Activated CD4-positive, CD25-positive, alpha-beta regulatory T cell (primary cell): ENCODE measurements at places on chromosomes 3 and 15.

DNA sequence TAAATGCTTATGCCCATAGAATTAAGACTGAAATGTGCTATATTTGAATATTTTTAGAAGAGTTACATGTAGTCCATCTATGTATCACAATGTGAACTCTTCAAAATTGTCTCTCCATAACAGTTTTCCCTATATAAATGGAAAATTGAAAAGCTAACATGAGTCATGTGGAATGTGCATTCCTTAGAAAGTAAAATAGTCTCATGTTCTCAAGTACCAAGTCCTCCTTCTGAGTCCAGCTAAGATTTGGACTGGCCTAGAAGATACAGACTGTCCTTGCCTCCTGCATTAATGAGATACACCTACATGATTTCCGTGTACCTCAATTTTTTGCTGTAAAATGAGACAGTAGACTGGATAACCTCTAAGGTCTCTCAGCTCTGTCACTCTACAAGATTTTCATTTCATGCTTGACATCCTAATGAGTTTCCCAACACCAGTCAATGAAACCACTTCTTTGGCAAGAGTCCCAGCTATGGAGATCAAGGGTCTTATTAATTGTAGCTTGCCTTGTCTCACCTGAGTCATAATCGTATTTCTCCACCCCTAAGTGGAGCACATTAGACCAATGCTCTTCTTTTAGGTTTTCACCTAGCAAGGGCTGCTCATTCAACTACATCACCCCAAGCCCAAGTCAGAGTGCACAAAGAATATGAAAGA lies 350.6 kb upstream of the IL12A start:
- DNase-seq = no peak

- no peak for DNase-seq
Measured at GRCh38 chr3:189602471-189602870, 28.7 kb upstream of the TP63 start.

DNA sequence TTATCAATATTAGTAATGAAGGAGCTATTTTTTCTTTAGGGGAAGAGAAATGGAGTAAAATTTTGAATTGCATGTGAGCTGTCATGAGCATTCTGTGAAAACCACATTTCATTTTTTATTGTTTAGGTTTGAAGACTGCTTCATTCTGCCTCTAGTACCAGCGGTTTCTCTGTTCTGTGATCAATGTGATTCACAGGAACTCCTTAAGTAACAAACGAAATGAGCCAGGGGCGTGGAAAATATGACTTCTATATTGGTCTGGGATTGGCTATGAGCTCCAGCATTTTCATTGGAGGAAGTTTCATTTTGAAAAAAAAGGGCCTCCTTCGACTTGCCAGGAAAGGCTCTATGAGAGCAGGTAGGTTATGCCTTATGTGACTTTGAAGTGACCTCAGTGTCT lies 13.0 kb downstream of the NIPA2 start:
- DNase-seq = no peak

DNA sequence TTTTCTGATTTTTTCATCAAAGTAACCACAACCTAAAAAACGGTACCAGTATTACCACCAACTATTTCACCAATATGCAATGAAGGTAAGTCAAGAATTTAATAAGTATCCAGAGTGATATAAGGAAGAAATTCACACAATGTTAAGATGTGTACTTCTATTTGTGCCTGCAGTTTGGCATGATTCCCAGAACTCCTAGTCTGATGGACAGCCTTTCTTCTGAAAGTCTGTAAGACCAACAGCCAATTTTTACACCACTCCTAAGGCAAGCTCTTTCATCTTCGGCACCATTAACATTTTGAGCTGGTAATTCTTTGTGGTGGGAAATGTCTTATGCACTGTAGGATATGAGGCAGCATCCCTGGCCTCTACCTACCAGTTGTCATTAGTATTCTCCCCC lies 108.3 kb downstream of the VPS13C start:
- no peak for DNase-seq

- DNase-seq = no peak
Measured at GRCh38 chr3:37586280-37586679, 275.4 kb upstream of the CTDSPL start.

DNA sequence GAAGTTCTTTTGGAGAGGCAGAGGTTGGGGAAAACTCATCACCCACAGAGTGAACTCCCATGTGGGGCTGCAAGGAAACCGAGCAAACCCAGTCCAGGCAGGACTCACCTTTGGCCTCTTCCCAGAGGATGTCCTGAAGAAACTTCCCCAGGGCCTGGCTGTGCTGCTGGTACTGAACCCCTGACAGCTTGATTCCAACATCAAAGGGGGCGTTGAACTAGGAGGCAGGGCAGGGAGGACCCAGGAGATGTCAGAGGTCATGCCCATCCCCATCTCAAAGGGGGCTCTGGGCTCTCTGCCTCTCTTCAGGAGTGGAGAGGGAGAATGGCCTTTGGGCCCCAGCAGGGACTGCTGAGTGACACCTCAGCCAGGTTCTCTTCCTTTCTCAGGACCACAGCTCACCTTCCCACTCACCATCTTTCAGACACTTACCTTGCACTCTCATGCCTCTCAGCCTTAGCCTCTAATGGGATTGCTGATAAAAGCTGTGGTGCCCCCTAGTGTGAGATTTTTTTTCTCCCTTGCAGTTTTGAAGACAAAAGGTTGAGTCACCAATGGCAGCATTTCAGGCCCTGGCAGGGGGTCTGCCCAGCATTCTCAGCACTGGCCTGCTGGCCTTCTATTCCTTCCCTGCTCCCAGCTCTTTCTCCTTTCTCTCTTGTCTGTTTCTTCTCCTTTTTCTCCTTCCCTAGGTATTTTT lies 6.0 kb downstream of the GHRL start:
- no peak for DNase-seq

- DNase-seq = no peak
Measured at GRCh38 chr3:97510795-97511194, 253.8 kb upstream of the ARL6 start.

DNA sequence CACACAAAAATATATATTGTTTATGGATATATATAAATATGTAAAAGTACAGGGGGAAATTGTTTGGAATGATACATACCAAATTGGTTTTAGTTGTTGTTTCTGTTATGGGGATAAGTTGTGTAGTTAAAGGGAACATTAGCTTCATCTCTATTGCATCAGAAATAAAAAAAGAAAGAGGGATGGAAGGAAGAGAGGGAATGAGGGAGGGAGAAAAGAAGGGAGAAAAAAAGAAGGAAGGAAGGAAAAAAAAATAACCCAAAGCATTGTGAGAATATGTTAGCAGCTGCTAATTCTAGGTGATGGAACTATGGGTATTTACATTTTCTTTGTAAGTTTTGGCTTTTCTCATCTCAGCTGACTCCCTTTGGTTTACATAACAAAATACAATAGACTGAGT lies 1.3 kb downstream of the CCR8 start:
- DNase-seq = no peak

- no peak for DNase-seq
Measured at GRCh38 chr3:120093119-120093910, 932 bp downstream of the GSK3B start.

GRCh38 chr15:50675535-50676144 lies 11.0 kb downstream of the TRPM7 start:
- no peak for DNase-seq

GRCh38 chr3:181794011-181794790 lies 82.5 kb downstream of the SOX2 start:
- no peak for DNase-seq

DNA sequence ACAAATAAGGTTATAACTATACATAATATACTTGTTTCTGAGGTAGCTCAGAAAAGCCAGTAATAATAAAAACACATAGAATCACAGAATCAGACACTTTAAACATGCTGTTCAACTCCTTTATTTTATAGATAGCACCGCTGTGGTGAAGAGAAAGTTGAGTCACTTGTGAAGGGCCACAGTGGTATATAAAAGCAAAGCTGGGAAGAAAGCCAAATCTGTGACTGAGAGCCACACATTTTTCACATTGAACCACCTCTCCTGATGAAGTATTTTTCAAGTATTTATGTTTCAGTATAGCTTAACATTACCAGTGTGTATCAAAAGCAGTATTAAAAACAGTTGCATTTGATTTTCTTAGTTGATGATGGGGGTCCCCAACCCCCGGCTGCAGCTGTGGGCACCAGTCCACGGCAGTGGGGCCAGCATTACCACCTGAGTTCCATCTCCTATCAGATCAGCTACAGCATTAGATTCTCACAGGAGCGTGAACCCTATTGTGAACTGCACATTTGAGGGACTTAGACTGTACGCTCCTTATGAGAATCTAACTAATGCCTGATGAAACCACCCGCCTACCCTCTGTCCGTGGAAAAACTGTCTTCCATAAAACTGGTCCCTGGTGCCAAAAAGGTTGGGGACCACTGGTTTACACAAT lies 46.2 kb downstream of the TBL1XR1 start:
- no peak for DNase-seq
